ENCODE measurements at places on chromosomes 7 and 10.
A peak's percentile ranks its signal among the peaks of the same experiment; 100 is the strongest.

DNA sequence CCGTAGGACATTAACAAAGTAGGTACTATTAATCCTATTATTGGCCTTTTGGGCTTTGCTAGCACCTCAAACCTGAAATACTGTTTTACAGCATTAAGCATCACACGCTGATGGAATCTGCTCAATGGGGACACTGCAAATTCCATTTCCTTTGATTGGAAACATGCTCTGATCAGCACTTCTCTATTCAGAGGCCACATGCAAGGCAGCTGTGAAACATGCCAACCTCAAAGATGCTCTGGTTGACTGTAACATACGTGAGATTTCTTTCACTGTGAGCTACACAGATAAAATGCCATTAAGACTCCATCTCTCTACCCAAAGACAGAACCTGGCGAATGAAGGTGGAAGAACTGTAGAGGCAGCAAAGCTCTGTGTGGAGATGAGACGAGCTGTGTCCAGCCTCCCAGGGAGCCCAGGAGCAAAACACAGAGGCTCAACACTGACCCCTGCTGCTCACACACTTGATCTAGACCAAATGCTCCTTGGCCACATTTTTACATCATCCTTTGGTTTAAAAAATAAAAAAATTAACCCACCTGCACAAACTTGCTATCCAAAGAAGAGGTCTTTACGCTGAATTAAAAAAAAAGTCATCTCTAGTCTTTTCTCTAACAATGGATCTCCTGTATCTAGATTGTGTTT, 8.0 kb downstream of the RSU1 start:
- DNase-seq = peak; percentile 23

- no peak for DNase-seq
Measured at GRCh38 chr7:106419455-106420182, 134.8 kb upstream of the NAMPT start.

DNA sequence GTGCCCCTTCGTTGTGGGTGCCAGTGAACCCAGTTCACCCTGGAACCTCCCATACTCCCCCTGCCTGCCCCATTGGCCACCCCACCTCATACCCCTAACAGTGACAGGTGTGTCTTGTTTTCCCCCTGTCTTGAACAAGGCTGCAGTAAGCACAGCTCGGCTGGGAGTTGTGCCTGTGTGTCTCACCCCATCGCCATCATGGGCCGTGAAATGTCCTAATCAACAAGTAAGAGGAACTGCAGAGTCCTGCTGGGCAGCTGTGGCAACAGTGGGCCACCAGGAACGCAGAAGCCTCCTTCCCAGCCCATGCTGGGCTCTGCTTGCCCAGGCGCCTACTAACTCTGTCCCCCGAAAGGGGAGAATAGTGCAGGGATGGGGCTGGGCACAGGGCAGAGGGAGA, 91.6 kb downstream of the C10orf105 start:
- DNase-seq = no peak

DNA sequence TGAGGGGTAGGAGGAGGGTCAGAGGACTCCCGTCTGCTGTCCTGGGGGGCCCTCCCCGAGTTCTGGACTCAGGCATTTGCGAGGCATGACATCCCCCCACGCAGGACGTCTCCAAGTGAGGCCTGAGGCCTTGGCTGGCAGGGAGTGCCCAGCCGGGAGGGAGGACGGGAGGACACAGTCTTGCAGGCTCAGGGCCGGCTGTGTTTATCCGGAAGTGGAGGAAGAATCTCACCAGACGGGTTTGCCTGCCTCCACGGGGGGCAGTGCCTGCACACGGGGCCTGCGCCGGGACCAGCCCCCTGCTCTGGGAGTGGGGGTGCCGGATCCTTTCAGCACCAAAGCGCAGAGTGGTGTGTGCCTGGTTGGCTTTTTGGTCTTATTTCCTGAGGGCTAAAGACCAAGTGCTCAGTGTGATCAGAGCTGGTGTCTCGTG, 10.9 kb downstream of the PWWP2B start:
- DNase-seq = no peak

GRCh38 chr10:42367532-42368230, 270.7 kb downstream of the ZNF33B start:
- no peak for DNase-seq

DNA sequence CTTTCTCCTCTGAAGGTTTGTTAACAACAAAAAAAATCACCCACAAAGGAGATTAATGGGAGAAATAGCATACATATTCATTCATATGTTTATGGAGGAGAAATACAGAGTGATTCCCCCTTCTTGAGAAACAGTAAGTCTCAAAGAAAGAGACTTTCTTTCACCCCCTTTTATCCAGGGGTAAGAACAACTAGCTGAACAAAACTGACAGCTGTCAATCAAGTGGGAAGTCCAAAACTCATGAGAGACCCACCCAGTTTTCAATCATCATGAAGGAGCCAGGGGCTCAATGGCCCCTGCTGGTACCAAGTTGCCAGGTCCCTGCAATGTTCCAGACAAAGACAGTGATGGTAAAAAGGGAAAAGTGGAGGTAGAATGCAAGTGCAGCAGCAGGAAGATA, 1.9 kb upstream of the CYP3A43 start:
- no peak for DNase-seq

GRCh38 chr7:10888861-10889260, 84.8 kb upstream of the PHF14 start:
- no peak for DNase-seq

- no peak for DNase-seq
Measured at GRCh38 chr10:14476006-14476405, 145.3 kb upstream of the FRMD4A start.

GRCh38 chr7:22051886-22052673, 106.4 kb upstream of the CDCA7L start:
- no peak for DNase-seq

Data from activated naive CD8-positive, alpha-beta T cell treated with anti-CD3 and anti-CD28 coated beads, Interleukin-2, amount 50 U/mL, for 16 hours (primary cell).